ENCODE measurements at places on chromosomes 6 and 20.

GRCh38 chr6:124926435-124926834, 35.8 kb upstream of the RNF217 start:
- DNase-seq, result no peak

GRCh38 chr20:3464166-3464565, 6.7 kb upstream of the ATRN start:
- DNase-seq, result no peak

DNA sequence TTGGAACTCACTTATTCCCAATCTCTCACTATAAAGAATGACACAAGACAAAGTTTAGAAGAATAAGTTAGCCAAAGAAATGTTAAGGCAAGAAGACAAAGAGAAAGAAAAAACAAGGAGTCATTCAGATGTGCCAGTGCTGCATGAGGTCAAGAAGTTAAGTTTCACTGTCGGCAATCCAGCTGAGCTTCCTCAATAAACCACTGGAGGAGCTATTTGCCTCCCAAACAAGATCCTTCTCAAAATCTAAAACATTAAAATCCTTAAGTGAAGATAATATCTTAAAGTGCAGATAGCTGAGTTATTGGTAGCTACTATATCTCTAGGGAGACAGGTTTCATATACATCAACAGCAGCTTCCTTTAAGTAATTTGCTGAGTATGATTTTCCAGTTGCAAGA, 512.3 kb downstream of the HDGFL1 start:
- no peak for DNase-seq

DNA sequence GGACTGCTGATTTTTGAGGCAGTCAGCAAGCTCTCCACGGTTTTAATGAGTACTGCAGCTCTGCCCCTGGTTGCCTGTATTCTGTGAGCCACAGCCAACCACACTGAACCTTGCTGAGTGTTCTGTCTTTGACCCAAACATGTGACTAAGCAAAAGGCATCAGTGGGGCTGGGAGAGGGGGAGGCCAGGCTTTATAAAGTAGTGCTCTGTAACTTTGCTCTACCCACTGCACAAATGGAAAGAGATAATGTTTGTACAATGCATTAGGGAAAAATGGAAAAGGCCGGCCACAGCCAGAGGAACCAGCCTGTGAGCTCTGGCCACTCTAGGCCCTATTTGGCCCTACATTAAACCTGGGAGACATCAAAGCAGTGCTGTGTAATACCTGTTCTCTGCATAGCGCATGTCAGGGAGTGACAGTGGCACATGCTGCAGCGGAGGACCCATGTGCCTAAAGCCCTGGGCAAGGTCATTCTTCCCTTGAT, 22.0 kb downstream of the KLHL31 start:
- no peak for DNase-seq

DNA sequence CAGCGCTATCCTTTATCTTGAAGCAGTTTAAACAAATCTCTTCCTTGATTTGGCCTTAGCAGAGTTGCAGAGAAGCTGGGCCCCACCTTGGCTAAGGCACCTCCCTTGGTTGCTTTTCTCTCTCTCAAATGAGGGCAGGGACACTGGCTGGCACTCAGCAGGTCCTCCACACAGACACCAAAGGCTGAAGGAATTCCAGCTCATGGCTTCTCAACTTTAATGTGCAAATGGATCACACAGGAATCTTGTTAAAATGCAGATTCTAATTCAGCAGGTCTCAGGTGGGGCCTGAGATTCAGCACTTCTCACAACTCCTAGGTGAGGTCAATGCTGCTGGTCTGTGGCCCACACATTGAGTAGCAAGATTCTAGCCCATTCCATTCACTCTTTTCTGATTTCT, 25.7 kb downstream of the RIMS4 start:
- DNase-seq, result no peak

DNA sequence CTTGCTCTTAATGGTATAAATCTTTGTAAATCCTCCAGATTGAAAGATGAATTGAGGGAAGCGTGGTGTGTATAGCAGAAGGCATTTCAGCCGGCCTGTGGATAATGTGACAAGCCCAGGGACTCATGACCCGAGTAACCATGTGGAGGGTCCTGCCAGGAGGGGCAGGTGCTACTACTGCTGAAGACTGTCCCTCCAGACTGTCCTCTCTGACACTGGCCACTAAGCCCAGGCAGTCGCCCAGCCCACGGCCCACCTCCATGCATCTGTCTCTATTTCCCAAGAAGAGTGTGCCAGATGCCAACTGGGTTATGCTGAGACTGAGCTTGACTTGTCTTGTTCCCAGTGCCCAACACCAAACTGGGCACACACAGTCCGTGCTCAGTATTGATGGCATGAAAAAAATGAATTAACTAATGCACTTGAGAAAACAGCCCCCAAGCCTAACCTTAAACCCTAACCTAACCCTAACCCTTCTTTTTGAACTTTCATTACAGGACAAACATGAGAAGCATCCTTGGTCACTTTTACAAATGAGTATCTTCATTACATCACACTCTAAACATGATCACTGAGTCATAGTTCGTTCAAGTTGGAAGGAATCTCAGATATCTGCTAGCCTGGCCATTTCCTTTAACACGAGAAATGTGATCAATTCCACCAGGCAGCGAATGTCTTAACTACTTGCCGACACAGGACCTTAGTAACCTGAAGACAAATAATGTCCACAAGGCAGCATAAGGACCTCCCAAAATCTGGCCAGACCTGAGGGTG, 182.2 kb upstream of the RREB1 start:
- DNase-seq, result no peak
